ENCODE measurements at places on chromosomes 3 and 15.

DNA sequence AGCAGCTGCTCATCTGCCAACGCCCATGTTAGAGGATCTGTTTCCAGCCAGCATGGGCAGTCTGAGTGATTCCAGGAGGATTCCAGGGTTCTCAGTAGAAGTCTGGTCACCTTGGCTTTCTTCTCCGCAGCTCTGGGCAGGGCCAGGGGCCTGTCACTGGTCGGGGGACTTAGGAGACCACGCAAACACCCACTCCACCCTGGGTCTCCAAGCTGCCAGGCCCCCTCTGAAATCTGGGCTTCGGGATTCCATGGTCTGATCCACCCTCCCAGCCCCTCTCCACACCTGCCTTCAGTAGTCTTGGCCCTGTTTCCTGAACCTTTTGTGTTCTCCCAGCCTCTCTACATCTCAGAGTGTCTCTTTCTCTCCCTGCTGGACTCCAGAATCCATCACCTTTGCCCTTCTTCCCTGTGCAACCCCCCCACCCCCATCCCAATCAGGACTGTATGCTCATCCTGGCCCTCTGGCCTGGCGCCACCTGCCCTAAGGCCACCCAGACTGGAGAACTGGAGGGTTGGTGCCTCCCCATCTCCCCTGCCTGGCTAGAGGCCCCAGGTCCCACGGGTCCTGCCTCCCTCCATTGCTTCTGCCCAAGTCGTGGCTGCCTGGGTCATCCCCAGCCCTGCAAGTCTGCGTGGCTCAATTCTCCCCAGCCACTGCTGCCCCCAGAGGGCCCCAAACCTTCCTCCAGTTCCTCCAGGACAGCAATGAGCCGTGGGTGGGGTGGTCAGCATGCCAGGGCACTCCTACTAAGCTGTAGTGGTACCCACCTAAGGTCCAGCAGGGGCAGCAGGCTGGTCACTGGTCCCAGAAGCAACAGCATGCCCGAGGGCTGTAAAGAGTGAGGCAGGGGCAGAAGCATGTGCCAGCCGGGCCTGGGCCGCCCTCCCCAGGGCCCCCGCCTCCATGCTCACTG is 102.8 kb downstream of the TBC1D2B start:
- DNase-seq, result no peak

DNA sequence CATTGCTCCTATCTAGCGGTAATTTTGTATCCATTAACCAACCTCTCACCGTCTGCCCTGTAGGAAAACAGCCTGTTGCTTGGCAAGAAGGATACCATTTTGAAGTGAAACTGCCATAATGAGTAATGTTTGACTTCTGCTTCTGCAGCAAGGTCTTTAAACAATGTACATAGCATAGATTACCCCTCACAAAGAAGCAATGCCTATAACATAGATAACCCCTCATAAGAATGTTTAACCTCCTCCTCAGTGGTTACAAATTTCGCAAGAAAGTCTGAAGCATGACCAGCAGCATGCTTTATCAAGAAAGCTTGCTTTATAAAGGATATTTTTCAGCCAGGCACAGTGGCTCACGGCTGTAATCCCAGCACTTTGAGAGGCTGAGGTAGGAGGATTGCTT is 61.2 kb upstream of the MFGE8 start:
- no peak for DNase-seq

GRCh38 chr3:126267976-126268615 is 87.7 kb upstream of the ALDH1L1 start:
- no peak for DNase-seq

DNA sequence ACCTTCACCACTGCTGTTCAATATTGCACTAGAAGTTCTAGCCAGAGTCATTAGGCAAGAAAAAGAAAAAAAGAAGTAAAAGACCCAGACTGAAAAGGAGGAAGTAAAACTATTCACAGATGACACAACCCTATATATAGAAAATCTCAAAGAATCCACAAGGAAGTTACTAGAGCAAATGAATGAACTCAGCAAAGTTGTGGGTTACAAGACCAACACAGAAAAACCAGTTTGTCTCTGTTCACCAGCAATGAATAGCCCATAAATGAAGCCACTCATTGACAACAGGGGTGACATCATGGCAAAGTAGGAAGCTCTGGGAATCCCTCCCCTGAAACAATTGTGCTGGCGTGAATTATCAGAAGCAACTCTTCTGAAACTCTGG is 4.6 kb downstream of the CFAP100 start:
- DNase-seq, result no peak

DNA sequence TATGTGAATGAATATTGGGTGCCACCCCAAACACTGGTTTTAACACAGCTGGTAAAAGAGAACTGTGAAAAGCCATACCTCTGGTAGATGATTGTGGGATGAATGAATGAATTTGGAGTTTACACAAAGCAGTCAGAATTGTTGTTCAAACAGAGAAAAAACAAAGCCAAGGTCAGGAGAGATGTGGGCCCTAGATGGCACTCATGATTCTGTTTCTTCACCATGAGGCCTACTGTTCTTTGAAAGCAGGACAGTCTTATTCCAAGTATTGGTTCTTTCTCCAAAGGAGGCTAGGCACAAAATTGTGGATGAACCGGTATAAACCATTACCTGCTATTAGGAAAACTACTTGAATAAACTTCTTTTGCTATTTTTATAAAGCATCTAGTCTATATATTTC is 97.6 kb downstream of the SAMMSON start:
- no peak for DNase-seq

- DNase-seq, result no peak
Measured at GRCh38 chr15:79093352-79093935, 2.9 kb upstream of the RASGRF1 start.

GRCh38 chr3:186966406-186966805 is 36.1 kb downstream of the ST6GAL1 start:
- no peak for DNase-seq

DNA sequence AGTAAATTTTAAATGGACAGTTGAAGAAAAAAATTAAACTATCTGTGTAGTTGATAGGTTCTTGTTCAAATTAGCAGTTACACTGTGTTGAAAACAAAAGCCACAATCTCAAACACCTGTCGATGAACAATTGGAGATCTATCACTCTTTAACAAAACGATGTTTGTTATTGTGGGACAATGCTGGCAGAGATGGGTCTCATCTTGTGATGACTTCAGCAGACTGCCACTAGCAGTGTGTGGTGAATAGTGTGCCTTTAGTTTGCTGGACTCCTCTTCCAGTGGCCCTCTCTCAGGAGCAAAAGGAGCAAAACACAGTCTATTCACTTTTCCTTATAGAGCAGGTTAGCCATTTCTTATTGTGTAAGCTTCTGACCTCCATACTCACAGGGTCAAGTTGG is 14.7 kb upstream of the TRIM59 start:
- no peak for DNase-seq

Measured in NCI-H510A treated with DMSO at 0.1 percent for 48 hours (cell line).